ENCODE measurements at places on chromosomes 4 and X.

- no peak for DNase-seq
These were observed 1600.9 kb upstream of the IGFBP7 start for GRCh38 chr4:58711039-58711438.

DNA sequence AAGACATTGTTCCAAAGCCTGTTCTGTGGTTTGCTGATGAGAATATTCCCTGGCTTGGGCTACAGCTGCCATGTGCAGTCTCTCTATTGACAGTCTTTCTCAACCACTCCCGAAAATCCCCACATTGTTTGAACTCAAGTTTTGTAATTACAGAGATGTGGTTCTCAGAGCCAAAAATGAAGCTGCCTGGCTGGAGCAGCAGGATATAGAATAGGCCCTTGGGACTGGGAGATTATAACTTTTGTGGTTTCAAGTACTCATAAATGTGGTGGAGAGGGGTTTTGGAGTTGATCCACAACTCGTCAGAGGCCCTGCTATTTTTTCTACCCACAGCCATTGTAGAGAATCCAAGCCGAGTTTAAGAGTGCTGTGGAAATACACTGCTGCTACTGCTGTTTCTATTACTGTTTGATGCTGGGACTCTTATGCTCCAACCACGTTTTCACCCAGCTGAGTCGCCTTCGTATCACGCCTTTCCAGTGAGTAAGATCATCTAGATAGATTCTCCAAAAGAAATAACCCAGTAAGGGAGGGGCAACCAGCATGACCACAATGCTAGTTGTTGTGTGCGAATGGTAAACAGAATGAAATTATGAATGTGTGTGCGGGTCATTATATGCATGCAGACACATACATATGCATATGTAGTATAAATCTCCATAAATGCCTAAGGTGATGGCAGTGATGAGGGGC lies 57.1 kb upstream of the ATXN3L start:
- DNase-seq: peak; percentile 45

DNA sequence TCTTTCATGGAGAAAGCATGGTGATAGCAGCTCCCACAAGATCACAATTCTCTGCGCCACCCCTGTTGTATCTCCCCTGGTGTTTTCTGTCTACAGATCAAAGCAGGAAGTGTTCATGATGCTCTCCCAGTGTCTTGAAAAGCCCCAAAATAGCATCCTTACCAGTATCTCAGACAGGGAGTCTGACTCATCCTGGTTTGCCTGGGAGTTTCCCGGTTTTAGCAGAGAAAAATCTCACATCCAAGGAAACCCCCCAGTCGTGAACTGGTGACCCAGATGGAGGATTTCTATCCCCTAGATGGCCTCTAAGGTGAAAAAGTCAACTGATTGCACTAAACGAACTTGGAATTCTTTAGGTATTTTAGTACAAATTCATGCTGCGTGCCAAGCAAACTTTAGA lies 64.3 kb upstream of the NR0B1 start:
- no peak for DNase-seq

GRCh38 chrX:125953814-125954213 lies 212.3 kb downstream of the DCAF12L2 start:
- no peak for DNase-seq

DNA sequence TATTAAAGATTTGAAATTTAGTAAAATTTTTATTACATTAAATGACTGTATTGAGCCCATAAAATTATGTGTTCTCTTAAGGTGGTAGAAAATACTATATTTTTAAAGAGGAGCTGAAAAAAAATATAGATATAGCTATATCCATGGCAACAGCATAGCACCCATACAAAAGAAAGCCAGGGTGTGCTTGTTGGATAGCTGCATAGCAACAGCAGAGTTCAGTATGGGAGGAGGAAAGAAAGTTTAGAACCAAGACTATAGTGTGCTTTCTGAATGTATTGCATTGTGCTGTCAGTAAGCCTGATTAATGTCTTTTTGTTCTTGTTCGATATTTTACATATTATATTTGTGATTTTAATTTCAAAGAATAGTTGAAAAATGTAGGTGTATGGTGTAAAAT lies 78.4 kb downstream of the GRID2 start:
- no peak for DNase-seq

DNA sequence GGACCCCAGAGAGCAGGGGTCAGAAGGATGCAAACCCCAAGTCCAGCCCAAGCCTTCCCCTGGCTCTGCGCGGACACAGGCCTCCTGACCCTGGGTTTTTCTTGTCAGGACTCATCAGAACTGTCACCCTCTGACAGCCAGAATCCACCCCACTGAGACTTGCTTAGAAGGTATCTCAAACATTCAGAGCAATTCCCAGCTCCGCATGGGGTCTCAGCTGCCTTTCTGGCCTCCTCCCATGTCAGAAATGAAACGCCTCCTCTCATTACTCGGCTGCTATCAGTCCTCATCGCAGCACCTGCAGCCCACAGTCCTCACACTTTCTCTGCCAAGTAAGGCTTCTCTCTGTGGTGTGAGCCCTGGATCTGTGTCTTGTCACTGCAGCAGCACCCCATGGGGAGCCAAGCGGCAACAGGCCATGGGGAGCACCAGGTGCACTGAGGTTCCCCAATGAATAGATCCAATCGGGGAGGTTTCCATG lies 97.8 kb downstream of the WFS1 start:
- no peak for DNase-seq

- no peak for DNase-seq
These were observed 90.6 kb downstream of the SORCS2 start for GRCh38 chr4:7282786-7283440.

DNA sequence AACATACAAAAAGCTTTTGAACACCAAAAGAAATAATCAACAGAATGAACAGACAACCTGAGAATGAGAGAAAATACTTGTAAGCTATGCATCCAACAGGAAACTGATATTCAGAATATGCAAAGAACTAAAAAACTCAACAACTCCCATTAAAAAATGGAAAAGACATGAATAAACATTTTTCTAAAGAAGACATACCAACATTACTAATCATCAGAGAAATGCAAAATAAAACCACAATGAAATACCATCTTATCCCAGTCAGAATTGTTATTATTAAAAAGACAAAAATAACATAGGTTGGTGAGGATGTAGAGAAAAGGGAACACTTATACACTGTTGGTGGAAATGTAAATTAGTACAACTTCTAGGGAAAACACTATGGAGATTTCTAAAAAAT lies 1161.9 kb downstream of the PCDH19 start:
- no peak for DNase-seq

DNA sequence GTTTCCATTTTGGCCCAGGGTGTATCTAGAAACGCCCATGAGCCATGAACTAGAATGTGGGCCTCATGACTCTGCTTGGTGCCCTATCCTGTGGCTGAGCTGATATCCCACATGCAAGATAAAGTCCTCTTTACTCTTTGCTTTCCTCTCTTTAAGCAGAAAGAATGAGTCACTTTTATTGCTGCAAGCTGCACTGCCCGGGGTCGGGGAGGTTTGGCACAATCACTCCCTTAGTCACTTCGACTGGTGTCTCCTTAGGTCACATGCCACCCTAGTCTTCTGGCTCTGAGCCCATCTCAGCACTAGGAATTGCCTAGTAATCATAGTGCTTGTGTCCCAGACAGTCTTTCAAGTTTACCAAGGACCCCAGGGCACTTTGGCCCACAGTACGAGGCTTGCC lies 75.1 kb upstream of the CXorf66 start:
- no peak for DNase-seq

DNA sequence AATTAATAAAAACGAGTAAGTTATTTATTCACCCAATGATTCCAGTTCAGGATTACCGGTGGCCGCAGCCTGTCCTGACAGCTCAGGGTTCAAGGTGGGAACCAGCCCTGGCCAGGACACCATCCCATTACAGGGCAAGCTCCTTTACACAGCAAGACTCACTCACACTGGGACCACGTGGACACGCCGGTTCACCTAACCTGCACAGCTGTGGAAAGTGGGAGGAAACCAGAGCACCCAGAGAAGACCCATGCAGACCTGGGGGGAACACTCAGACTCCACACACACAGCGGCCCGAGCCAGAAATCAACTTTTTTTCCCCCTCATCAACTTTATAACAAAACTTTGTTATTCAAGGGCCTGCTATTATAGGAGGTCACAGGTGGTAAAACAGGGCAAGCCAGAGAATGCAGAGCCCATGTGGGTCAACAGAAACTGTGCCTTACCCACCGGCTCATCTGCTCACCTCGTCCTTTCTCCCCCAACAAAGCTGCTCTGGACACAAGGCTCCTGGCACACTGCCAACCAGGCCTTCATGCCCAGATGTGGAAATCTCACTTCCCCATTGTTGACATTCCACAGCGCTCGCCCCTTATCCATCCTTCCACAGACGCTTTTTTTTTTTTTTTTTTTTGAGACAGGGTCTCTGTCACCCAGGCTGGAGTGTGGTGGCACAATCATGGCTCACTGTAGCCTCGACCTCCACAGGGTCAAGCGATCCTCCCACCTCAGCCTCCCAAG lies 8.0 kb upstream of the ODAPH start:
- no peak for DNase-seq

GRCh38 chr4:32994981-32995881 lies 2275.1 kb downstream of the PCDH7 start:
- DNase-seq: no peak

DNA sequence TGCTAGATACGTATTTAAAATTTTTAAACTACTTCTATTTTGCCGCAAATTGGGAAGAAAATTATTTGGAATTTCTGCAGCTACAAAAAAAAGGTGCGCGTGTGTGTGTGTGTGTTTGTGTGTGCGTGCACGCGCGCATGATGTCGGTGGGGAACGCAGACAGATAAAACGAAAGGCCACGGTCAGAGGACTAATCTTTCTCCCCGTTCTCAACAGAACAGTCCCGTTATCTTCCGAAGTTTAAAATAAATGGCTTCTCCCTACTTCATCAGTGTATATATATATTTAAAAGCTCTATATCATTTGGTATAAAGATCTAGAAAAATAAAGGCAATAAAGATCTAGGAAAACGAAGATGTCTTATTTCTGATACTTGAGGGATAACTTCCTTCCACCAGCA lies 1.5 kb downstream of the MGARP start:
- no peak for DNase-seq

- no peak for DNase-seq
These were observed 213.3 kb downstream of the GLUD2 start for GRCh38 chrX:121260596-121261240.

DNA sequence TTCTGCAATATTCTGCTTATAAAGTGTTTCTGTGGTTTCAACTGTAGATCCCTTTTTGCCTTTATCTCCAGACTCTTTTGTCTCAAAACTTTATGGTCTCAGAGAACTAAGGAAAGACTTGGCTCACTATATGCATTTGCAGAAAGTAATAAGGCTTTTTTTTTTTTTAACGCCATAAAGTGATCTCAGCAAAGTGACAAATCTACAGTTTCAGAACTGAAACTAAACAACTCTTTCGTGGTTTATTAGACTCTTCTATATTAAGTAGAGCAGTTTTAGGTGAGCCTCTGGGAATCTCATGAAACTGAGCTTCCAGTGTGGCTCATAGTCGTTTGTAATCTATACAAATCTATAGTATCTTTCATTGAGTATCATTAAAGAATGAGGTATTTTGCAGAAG lies 15.3 kb downstream of the ATP7A start:
- no peak for DNase-seq

DNA sequence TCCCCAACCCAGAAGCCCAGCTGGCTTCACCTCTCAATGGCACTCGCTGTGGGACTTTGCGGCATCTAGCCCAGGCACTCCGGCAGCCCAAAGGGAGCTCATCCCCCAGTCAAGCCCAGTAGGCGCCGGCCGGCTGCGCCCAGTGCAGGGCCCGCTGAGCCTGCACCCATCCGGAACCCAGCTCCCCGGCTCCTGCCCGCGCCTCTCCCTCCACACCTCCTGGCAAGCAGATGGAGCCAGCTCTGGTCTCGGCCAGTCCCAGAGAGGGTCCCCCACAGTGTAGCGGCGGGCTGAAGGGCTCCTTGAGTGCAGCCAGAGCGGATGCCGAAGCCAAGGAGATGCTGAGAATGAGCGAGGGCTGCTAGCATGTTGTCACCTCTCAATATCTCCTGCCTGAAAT lies 116.8 kb upstream of the UGT8 start:
- DNase-seq: no peak

GRCh38 chrX:151762802-151763201 lies 28.3 kb downstream of the CNGA2 start:
- DNase-seq: no peak

- no peak for DNase-seq
These were observed at the start of gene SLC26A1 for GRCh38 chr4:993111-994029. Gene SLC26A1, minus strand, starts transcription at chr4:993404. Its CDS starts 1,701 bp downstream, at chr4:991703.

- DNase-seq: no peak
These were observed 67.9 kb downstream of the STK32B start for GRCh38 chr4:5118994-5119835.

DNA sequence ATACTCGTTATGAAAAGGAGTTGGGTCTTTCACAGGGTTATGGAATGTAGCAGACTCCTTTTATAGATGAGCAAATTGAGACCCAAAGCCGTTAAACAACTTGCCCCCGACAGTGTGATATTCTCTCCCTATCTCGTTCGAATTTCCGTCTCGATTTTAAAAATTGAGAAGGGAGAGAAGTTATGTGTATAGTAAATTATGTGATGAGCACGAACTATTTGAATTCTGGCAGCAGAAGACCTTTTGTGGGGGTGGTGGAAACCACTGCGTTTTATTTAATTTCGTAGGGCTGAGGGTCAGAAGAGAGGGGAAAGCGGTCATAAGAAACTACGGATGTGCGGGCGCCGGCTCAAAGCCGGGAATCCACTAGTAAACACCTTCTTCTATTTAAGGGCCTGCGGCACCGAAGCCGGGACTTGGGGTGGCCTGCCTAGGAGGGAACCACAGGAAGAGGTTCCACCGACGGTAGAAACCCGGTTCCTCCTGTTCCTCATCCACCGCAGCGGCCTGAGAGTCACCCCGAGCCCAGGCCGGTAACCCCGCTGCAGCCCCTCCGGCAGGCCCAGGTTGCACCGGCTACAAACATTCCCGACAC lies 1.5 kb upstream of the DDX3X start:
- DNase-seq: no peak

DNA sequence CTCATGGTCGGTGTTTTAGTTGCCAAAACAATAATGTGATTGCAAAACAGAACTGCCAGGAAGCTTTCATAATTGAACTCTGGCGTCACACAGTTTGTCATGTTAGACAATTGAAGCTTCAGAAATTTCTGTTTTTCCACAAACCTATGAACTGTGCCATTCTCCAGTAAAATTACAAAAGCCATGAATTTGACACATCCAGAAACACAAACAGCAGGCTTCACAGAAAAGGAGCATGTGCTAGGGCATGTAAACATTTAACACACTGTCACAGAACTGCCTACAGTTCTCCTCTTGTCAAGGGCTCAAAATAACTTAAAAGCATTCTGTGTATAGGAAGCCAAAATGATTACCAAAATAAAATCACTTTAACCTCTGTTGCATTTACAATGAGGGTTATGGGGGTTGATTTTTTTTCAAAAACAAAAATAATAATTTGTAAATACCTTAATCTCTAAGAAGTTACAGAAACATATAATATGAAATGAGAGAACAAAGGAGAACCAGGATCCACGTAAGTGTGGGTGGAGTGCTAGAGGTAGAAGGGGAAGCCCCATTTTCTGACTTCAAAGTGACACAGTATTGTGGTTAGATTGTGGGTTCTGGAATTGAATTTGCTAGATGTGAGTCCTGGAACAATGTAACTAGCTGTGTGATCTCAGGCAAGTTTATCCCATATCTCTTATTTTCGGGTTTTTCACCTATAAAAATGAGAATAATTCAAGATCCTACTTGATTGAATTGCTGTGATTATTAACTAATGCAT lies 295.0 kb downstream of the CENPC start:
- DNase-seq: no peak

GRCh38 chr4:168720396-168720900 lies 223.6 kb downstream of the PALLD start:
- no peak for DNase-seq
